ENCODE measurements at places on chromosomes 7 and 10. TPM values are rescaled to one million over a fixed set of nuclear protein-coding genes. Genes with fewer than 3 reads are reported as not detected.

Gene ASAH2
- total RNA-seq, result under 0.01 TPM

Gene HOXA5
- total RNA-seq, result 30.4 TPM

Gene ERVW-1
- under 0.01 TPM for total RNA-seq

Gene HABP2
- total RNA-seq, result 0.27 TPM

Gene FAM25C
- total RNA-seq, result not detected

Gene TMEM270
- total RNA-seq, result not detected

Gene SH3PXD2A
- total RNA-seq, result 2.7 TPM

Gene CTNNA3
- total RNA-seq, result under 0.01 TPM

- no peak for DNase-seq
Observed at GRCh38 chr10:75175046-75175445, 35.5 kb upstream of the VDAC2 start.

- DNase-seq, result no peak
Observed at GRCh38 chr10:123472606-123473005, 193.5 kb upstream of the GPR26 start.

DNA sequence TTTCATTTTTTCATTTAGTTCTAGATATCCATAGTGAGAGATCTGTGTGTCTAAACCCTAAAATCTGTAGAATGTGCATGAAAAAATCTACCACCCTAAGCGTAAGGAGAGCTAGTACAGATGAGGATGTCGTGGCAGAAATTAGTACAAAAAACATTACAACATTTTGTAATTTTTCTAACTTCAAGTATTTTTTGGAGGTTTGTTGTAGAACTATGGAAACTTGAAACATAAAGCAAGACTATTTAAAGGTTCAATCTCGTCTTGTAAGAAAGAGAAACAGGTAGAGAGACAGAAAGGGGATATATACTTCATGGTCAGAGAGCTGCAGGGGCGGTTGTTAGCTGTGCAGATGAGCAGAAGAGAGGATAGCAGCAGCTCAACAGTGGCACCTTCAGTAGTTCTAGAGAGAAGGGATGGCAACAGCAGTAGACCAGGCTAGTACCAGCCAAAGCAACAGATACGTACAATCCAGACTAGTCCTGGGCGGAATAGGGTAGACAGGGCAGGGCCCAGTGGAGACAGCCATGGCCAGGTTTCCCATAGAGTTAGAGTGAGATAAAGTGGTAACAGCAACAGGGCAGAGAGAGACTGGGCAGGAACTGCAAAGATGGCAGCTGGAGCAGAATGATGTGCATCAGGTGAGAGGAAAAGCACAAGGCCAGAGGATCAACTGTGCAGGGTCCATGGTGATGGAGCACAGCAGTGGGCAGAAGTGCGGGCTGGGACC, 145.2 kb downstream of the FRMD4A start:
- DNase-seq, result peak; percentile 58

DNA sequence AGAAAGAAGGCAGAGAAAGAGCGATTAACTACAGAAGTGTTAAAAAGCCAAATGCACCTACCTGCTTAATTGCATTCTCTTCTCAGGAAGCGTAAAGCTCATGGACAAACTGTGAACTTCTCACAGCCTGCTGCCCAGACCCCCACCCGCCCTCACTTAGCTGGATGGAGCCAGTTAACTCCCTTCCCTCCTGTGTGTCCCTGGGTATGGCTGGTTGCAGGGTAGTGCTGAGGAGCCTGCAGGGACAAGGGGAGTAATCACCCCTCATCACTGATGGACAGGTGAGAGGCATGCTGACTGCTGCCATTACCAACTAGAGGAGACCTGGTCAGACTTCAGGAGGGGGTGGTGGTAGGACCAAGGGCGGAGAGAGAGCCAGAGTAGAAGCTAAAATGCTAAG, 37.5 kb downstream of the ENO4 start:
- no peak for DNase-seq

DNA sequence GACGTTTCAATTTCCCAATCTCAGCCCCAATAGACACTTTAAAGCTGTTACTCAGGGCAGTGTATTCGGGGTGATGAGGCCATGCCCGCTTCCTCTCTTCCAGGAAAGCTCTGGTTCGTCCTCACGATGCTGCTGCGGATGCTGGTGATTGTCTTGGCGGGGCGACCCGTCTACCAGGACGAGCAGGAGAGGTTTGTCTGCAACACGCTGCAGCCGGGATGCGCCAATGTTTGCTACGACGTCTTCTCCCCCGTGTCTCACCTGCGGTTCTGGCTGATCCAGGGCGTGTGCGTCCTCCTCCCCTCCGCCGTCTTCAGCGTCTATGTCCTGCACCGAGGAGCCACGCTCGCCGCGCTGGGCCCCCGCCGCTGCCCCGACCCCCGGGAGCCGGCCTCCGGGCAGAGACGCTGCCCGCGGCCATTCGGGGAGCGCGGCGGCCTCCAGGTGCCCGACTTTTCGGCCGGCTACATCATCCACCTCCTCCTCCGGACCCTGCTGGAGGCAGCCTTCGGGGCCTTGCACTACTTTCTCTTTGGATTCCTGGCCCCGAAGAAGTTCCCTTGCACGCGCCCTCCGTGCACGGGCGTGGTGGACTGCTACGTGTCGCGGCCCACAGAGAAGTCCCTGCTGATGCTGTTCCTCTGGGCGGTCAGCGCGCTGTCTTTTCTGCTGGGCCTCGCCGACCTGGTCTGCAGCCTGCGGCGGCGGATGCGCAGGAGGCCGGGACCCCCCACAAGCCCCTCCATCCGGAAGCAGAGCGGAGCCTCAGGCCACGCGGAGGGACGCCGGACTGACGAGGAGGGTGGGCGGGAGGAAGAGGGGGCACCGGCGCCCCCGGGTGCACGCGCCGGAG, 2.6 kb downstream of the GJD4 start:
- DNase-seq, result no peak

DNA sequence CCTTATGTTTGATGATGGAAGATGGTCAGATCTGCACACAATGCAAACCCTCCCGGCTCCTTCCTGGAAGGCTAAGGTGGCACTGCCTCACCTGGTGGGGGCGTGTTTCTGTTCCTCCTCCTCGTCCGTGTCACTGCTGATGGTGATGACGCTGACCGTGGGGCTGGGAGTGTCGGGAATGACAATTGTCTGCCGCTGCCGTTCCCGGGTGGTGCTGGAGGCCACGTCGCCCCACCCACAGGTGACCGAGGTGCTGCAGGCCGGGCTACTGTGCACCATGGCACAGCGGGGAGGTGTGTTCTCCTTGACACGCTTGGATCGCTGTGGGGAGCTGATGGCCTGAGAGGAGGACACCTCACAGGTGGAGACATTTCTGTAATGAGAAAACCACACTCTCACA, 73.1 kb downstream of the CLEC2L start:
- no peak for DNase-seq

GRCh38 chr10:49163741-49164140, 24.4 kb downstream of the TMEM273 start:
- DNase-seq, result no peak

DNA sequence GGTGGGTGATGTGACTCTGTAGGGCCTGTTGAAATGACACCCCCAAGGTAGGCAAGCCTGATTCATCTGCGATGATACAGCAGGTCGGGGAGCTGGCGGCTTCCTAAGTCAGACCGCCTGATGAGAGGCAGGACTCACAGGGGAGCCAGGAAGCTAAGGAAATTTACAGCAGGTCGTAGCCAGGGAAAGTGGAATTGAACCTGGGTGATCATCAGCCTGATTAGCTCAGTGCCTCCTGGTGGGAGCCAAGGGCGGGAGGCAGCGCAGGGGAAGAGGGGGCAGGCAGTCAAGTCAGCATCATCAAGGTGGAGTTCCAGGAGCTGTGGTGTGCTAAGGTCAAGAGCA, 18.5 kb upstream of the TRIM56 start:
- no peak for DNase-seq

- no peak for DNase-seq
Observed at GRCh38 chr10:103882285-103883007, 27.1 kb upstream of the SH3PXD2A start.

DNA sequence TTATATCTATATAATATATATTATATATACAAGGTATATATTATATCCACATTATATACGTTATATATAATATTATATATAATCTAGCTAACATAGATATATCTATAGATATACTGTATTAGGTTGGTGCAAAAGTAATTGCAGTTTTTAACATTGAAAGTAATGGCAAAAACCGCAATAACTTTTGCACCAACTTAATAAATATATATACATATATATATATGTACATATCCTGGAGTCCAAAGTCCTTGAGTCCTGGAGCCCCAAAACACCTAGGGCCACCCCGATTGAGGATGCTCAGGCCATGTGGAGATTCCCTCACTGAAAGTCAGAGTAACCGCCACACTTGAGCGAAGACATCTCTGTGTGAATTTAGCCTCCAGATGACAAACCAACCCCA, 408.2 kb upstream of the AUTS2 start:
- no peak for DNase-seq

GRCh38 chr7:35722054-35722849, 27.3 kb upstream of the HERPUD2 start:
- DNase-seq, result no peak

- no peak for DNase-seq
Observed at GRCh38 chr10:70272925-70273316, 10.9 kb downstream of the NPFFR1 start.

GRCh38 chr7:30159698-30160143, 24.9 kb downstream of the MTURN start:
- no peak for DNase-seq

DNA sequence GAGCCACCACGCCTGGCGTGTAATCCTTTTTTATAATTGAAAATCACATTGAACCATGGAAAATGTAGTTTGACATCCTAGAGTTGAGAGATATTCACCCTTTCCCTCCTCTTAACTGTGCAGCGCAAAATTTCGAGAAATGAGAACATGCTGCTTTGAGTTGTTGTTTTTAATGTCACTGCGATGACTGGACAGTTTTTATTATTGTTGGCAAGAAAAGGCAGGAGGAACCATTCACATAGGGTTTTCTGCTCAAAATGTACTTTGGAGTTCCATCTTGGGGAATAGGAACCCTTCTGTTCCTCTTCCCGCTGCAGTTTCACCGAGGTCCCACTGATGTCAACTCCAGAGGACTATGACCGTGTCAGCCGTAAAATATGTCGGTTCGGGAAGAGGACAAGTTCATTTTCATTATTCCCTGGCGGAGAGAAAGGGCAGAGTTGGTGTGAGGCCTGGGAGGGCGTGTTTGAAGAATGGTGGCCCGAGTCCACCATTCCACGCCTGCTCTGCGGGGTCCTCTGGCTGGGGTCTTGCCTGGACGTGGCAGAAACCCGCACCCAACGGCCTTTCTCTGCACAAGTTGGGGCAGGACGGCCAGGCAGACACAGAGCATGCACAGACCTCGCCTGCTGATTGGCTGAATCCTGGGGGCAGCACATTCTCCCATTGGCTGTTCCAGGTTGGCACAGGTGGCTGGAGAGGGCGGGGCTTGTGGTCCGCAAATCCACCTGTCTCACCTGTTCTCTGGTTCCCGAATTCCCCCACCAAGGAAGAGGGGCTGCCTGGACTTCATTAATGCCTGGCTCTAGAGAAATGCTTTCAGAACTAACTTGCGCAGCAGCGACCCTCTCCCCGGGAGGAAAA, 105.1 kb upstream of the TCF7L2 start:
- no peak for DNase-seq

- DNase-seq, result no peak
Observed at GRCh38 chr10:129786216-129786615, 177.9 kb downstream of the EBF3 start.

- DNase-seq, result no peak
Observed at GRCh38 chr10:72802332-72802731, 91.2 kb upstream of the OIT3 start.

DNA sequence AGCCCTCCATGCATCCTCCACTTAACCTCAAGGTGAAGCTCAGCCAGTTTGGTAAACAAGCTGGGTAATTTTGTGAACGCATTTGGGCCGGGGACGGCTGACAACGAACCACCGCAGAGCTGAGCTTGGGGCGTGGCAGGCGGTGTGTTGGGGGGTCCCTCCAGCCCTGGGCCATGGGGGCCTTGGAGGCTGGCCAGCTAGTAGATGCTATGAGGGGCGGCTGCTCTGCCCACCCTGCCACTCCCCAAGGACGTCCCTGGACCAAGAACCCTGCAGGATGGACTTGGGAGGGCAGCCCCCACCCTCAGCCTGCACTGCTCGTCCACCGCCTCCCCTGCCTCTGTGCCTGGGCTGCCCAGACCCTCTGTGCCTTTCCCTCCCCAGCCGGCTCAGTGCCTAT, 12.0 kb upstream of the SCART1 start:
- DNase-seq, result no peak

DNA sequence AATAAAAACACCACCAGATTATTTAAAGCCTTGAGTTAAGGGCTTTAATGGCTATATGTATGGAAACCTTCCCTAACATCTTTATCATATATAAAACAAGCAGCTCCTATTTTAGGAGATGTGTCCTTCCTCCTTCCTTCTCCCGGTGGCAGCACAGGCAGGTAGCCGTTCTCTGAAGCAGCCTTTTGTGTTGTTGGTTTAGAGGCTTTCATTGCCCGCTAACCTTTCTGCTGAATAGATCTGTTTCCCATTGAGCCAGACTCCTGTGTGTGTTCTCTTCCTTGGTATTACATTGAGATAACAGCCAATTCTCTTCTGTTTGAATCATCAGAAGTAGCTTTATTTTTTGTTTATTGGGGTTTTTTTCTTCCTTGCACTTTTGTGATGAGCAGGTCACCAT, 131.3 kb downstream of the CACNB2 start:
- no peak for DNase-seq

- peak; percentile 14 for DNase-seq
Observed at GRCh38 chr10:76055963-76056362, 624.5 kb downstream of the LRMDA start.

DNA sequence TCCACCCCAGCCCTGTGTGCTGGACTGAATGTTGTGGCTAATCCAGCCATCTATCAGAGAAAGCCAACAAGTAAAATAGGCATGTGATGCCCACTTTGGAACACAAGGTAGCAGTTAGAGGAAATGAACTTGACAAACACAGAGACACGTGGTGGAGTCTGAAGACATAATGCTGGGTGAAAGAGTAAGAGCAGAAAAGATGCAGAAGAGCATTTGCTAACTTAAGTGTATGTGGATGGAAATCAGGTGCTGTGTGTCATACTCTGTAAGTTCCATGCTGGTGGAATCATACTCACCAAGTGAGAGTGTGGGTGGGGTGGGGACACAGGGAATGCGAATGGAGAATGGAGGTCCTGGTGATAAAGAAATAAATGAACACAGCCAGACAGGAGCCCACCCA, 22.8 kb downstream of the WDFY4 start:
- DNase-seq, result no peak

- no peak for DNase-seq
Observed at GRCh38 chr7:5607951-5608656, 173.4 kb downstream of the RNF216 start.

- DNase-seq, result peak; percentile 74
Observed at GRCh38 chr10:13659887-13660550, 73.3 kb downstream of the PRPF18 start.

- no peak for DNase-seq
Observed at GRCh38 chr7:129781928-129782817, 170.6 kb downstream of the UBE2H start.
